ENCODE measurements at places on chromosomes 6 and 20.
A peak's percentile ranks its signal among the peaks of the same experiment; 100 is the strongest.

GRCh38 chr6:43180985-43181384 lies 1.0 kb upstream of the CUL9 start:
- DNase-seq, result no peak

DNA sequence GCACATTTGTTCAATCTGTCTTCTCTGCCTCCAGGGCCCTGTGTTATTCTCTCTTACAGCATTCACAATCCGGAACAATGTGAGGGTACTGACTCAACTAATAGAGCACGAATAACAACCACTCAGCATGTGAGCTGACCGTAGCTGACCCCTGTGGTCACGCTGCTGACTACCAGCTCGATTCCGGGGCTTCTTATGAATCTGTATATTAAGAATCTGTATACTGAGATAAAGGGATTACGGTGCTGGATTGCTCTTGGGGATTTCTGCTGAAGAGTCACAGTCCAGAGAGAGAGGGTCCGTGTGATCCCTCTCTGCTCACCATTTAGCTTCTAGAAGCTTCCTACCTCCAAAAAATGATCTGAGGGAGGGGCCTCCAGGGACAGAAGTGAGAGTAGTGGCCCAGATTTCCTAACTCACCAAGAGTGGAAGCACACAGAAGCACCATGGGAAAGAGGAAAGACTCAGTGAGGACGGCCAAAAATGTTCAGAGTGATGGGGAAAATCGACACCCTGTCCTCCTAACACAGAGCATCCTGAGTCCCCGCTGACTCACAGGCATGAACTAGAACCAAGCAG lies 156.2 kb downstream of the THBS2 start:
- DNase-seq, result peak; percentile 97

DNA sequence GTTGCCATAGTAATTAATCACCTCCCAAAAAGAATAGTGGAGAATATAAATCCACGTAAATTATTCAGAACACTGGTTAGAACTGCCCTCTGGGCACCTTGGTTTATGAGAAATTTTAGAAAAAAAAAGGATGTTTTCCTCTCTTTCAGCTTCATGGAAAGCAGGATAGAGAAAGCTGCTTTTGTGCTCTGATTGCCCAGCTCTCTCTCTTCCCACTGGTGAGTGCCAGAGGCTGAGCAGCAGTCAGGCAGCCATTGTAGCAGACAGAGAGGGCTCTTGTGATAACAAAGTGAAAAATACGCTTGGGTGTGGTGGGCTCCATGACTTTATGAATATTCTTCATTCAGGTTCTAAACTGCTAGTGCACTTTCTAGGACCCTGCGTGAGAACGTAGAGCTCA lies 26.4 kb downstream of the SLC35F1 start:
- no peak for DNase-seq

- DNase-seq, result peak; percentile 2
Measured at GRCh38 chr6:170178561-170179477, 112.1 kb downstream of the DLL1 start.

GRCh38 chr6:53899512-53899911 lies 104.7 kb downstream of the LRRC1 start:
- no peak for DNase-seq

DNA sequence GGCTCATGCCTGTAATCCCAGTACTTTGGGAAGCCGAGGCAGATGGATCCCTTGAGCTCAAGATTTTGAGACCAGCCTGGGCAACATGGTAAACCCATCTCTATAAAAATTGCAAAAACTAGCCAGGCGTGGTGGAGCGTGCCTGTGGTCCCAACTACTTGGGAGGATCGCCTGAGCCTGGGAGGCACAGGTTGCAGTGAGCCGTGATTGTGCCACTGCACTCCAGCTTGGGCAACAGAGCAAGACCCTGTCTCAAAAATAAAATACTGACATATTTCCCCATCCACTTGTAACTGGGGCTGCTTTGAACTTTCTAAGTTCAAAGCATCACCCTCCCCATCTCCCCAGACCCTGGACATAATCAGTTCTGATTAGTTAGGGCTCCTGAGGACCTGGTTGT lies 7.2 kb upstream of the MMP9 start:
- no peak for DNase-seq

DNA sequence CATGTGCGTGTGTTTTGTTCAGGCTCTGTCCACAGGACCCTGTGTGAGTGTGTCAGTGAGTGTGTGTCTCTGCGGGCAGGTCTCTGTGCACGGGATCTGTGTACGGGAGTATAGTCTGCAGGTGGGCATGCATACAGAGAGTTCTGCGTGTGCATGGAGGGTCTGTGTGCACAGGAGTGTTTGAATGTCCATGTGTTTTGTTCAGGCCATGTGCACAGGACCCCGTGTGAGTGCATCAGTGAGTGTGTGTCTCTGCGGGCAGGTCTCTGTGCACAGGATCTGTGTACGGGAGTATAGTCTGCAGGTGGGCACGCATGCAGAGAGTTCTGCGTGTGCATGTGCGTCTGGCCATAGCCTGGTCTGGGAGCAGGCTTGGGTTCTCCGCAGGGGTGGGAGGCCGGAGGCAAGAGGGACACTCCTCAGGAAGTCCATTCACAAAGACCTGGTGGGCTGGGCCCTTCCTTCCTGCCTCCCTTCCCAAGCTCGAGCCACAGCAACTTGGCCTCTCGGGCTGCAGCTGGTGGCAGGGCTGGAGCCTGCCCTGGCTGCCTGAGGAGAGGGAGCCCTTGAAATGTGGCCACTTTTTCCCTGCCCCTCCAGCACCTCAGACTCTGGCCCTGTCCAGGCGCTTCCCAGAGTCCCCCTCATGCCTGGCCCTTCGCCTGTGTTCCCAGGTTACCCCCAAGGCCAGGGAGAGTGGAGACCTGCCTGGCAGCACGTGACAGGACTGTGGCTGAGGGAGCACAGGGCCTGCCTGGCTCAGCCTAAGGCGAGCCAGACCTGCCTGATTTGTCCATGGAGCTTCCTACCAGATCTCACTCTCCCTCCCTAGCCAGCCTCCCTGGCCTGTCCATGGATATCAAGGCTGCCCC lies 6.8 kb downstream of the HSPA12B start:
- DNase-seq, result no peak

DNA sequence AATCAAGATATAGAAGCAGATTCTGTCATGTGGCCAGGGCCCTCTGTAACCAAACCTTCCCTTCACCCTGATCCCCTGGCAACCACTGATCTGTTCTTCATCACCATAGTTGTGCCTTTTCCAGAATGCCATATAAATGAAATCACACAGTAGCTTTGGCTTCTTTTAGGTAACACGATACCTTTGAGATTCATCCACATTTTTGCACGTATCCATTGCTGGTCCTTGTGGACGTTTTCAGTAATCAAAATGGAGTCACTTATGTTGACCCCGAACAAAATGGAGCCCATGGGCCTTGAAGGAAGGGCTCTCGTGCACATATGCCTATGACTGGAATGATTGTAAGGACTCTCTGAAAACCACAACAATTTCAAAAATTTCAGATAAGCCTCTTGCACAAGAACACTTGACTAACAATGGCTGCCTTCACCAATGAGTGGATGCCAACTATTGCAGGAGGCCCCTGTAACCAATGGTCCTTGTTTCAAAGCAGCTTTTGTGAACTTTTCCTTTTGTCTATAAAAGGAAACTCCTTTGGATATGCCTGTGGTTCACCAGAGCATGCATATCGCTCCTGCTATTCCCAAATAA lies 84.3 kb upstream of the RALY start:
- DNase-seq, result peak; percentile 60

GRCh38 chr20:481167-481566 lies 18.8 kb upstream of the TBC1D20 start:
- DNase-seq, result no peak

GRCh38 chr20:1856424-1856823 lies 38.8 kb upstream of the SIRPA start:
- peak; percentile 33 for DNase-seq

- no peak for DNase-seq
Measured at GRCh38 chr6:82507112-82507511, 143.5 kb downstream of the TPBG start.

DNA sequence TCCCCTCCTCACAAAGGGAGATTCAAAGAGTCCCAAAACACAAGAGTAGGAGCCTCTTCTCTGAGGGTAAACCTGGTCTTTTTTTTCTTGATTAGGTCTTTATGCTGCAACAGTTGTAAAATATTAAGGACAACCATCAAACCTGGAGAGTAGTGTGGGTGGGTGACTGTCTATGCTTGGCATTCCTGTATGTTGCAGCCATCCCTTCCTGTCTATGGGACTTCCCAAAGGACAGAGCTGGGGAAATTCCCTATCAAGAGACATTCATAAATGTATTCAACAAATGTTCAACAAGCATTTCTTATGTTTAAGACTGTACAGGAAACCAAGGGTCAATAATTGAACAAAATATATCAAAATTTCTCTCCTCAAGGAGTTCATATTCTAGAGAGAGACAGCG lies 5.5 kb downstream of the BTN2A2 start:
- no peak for DNase-seq

DNA sequence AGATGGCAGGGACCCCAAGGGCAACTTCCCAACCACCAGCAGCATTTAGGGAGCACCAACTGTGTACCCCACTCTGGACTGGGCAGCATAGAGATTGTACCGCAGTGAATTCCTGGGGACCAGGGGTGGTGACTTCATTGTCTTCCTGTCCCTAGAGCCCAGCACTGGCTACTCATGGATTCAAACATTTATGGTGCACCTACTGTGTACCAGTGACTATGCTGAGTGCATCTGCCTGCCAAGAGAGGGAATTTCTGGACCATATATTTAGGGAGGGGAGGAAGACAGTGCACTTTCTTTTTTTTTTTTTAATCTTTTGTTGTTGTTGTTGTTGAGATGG lies 55.3 kb downstream of the UBE2V1 start:
- no peak for DNase-seq

- DNase-seq, result no peak
Measured at GRCh38 chr6:53340536-53340935, 8.2 kb downstream of the ELOVL5 start.

- no peak for DNase-seq
Measured at GRCh38 chr6:100382031-100382430, 82.7 kb downstream of the SIM1 start.

GRCh38 chr6:129644567-129645015 lies 65.4 kb downstream of the ARHGAP18 start:
- no peak for DNase-seq

DNA sequence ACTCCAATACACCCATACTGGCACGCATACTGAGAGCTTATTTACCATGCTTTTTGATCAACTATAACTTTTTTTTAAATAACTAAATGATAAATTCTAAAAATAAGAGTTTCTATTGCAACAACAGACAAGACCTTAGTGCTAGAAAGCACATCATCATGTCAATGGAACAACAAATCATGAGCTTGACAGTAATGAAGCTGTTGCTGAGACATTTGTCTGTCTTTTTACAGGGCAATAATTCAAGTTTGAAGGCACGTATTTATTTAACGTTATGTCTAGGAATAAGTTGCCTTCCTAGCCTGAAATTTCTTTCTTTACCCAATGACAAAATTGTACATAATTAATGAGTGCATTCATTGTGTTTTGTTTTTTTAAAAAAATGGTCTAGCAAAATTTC lies 299.2 kb downstream of the EYA4 start:
- no peak for DNase-seq

DNA sequence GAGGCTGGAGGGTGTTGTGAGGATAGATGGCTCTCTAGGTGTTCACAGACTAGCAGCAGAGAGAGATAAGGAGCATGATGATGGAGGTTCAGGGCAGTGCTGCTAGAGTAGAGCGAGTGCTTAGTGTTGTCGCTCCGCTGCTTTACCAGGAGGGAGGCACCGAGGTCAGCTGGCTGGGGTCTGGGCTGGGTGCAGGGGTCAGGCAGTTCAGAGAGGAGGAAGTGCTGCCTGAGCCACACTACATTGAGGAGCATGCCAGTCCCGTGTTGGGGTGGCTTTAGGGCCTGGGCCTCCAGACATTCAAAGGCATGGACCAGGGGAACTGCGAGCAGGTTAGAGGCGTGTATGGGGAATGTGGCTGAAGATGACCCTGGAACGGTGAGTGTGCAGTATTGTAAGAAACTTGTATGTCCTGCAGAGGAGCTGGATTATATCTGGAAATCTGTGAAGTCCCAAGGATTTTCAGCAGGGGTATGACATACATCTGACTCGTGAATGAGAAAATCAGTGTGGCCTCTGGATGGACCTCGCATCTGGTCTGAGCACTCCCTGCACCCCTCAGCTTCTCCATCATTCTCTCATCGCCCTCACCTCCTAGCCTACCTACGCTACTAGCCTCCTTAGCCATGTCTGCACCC lies 66.9 kb downstream of the IGF2R start:
- no peak for DNase-seq

DNA sequence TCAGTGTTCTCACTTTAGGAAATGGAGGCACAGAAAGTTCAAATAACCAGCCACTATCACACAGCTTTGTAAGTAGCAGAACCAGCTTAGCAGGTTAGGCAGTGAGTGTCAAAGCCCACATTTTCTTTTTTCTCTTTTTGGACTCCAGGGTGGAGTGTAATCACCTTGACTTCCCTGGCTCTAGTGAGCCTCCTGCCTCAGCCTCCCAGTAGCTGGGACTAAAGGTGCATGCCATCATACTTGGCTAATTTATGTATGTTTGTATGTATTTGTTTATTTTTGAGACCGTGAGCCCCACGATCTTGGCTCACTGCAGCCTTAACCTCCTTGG lies 7.8 kb upstream of the NCOA3 start:
- DNase-seq, result no peak

- no peak for DNase-seq
Measured at GRCh38 chr6:41659935-41660334, 21.7 kb downstream of the MDFI start.

- no peak for DNase-seq
Measured at GRCh38 chr6:83193747-83194566, 800 bp downstream of the RWDD2A start.

GRCh38 chr20:8132484-8133309 lies 631 bp downstream of the PLCB1 start:
- no peak for DNase-seq

GRCh38 chr6:106486236-106486635 lies 125.7 kb downstream of the CRYBG1 start:
- no peak for DNase-seq

- DNase-seq, result no peak
Measured at GRCh38 chr20:37256286-37256685, 5.3 kb downstream of the GHRH start.

DNA sequence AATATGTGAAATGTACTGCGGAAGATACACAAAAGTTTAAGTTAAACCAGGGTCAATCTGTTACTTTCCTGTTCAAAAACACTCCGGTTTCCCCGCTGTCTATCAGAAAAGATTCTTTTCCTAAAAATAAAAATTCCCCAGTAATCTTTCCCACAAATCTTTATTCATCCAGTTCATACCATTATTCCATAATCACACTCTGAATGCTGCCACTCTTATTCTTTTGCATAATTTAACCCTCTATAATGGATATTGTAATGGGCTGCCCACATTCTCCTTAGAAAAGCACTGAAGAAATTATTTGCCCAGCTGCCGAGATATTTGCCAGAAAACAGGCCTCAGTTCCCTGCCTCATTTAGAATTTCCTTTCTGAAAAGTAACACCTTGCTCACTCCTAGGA lies 68.6 kb downstream of the EPHA7 start:
- no peak for DNase-seq

- no peak for DNase-seq
Measured at GRCh38 chr6:143675382-143675900, 2.3 kb upstream of the PHACTR2 start.

GRCh38 chr6:80673367-80673766 lies 566.9 kb downstream of the BCKDHB start:
- no peak for DNase-seq

Measured in stromal cell of bone marrow (primary cell).